ENCODE measurements at places on chromosomes 16 and 17.

DNA sequence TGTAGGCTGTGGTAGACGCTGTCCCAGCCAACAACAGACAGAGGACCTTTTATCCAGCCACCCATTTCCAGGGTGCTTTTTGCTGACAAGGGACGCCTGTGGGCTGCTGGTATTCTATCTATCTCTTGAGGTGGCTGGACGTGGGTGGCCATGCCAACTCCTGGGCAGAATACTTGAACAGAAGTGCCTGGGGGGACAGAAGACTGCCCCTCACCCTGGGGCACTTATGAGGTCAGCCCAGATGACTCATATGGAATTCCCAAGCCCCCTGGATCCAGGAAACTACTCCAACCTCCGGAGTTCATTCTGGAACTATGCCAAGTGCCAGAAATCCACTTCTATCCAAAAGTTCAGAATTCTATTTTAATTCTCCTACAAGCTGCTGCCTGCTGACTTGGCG lies 61.3 kb downstream of the CDRT4 start:
- DNase-seq: no peak

- DNase-seq: no peak
Observed at GRCh38 chr17:3935140-3935542, 18.9 kb upstream of the P2RX1 start.

DNA sequence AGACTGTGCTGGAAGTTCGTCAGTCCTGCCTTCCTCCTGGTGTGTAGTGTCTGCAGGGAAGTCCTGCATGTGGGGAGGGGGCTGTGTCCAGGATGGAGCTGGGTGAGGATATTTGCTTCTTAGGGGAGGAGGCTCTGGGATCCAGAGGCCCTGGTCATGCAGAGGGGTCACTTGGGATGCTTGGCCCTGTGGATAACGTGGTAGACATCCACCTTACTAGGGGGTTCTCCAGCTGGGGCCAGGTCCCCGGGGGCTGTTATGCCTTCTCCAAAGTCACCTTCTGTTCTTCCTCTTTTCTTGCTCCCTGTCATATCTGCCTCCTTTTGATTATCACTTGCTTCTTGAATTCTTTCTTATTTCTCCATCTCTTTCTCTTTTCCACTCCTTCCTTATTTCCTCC lies 43.8 kb downstream of the SLC6A2 start:
- no peak for DNase-seq

GRCh38 chr16:51864575-51864974 lies 682.4 kb downstream of the TOX3 start:
- no peak for DNase-seq

DNA sequence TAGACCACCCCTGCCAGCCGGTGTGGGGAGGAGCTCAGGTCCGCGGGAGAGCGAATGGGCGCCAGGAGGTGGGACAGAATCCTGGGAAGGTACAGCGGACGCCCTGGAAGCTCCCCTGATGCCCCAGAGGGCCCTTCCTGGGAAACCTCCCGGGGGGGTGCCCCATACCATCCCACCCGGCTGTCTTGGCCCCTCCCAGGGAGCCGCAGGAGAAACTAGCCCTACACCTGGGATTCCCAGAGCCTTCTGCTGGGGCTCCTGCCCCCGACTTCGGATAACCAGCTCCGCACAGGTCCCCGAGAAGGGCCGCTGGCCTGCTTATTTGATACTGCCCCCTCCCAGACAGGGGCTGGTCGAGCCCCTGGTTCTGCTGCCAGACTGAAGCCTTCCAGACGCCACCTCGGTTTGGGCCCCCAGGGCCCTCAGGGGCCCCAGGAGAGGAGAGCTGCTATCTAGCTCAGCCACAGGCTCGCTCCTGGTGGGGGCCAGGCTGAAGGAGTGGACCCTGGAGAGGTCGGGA lies 3.0 kb upstream of the CBX4 start:
- no peak for DNase-seq

DNA sequence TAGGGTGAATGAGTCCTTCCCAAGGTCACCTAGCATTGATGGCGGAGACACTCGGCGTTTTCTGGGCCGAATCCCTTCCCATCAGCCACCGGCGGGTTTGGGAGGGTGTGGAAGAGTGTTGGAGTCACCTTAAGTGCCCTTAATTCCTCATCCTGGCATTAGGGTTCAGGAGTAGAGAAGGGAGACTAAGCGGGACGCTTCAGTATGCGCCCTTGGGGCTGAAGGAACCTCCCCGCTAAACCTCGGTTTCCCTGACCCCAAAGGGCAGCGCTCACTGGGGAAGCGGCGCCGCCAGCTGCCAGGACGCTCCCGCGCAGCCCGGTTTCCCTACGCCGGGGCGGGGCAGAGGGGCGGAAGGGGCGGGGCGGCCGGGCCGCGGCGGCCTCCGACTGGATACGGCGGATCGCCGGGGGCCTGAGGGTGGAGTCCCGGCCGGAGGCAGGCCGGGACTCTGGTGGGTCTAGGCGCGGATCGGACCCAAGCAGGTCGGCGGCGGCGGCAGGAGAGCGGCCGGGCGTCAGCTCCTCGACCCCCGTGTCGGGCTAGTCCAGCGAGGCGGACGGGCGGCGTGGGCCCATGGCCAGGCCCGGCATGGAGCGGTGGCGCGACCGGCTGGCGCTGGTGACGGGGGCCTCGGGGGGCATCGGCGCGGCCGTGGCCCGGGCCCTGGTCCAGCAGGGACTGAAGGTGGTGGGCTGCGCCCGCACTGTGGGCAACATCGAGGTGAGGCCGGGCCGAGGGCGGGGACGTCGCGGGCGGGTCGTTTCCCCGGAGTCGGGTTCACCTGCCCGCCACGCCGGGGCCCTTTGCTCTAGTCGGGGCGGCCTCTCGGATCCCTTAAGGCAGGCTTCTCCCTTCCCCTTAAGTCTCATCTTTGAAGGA lies at the start of gene DHRS11:
Gene DHRS11, plus strand, starts transcription at position 446 of the 882 bp plus-strand sequence. Its CDS starts 131 bp downstream, at position 577.
- peak; percentile 67 for DNase-seq

DNA sequence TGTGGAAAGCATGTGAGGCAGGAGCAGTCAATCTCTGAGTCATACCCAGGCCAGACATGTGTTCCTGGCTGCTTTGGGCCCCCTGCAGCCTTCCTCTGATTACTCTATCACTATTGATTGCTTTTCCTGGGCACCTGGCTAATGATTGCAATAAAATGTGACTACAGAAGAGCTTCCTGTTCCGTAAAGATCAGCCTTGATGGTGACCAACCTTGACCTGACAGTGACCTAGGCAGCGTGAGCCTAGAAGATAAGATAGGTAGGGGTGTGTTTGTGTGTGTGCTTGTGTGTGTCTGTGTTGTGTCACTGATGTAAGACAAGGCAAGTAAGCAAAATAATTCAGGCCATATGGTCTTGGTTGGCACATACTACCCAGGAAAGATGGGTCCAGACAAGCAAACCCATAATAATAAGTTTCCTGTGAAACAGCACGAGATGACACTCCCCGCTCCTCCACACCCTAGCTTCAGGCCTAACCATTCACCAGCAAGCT lies 367.7 kb upstream of the CDH11 start:
- DNase-seq: no peak

DNA sequence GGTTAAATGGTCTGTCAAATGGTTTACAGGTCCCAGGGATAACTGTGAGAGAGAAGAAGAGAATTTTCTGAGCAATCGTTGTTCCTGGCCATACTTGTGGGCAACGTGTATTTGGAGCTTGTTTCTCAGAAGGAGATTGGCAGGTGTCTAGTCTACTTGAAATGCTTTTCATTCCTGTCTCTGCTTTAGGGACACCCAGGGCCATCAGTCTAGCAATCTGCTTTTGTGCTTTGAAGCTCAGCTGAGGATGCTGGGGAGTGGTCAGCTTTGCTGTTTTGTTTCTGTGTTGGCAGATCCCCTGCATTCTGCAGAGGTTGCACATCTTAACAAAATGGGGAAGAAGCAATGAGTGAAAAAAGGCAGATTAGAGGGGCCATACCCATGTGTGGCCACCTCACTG lies 193.7 kb downstream of the SHISA9 start:
- DNase-seq: no peak

- DNase-seq: no peak
Observed at GRCh38 chr16:8776129-8776584, 21.3 kb downstream of the TMEM186 start.

DNA sequence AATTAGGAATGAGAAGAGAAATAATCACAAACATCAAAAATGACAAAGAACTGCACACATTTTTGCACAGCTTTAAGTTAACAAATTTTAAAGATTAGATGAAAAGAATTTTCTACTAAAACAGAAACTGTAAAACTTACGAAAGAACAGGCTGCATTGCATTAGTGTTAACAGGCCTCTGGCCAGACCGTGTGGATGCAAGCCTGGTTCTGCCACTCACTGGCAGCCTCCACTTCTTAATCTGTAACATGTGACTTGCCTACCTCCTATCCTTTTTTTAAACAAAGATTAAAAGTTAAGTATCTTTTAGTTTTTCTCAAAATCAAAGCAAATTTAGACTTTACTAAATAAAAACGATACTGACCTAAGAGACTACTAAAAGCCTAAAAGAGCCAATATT lies 37.5 kb downstream of the CREBBP start:
- DNase-seq: no peak

- DNase-seq: no peak
Observed at GRCh38 chr17:58353389-58353825, 1.4 kb upstream of the SUPT4H1 start.

- DNase-seq: no peak
Observed at GRCh38 chr17:1067282-1067956, 70.5 kb downstream of the TIMM22 start.

DNA sequence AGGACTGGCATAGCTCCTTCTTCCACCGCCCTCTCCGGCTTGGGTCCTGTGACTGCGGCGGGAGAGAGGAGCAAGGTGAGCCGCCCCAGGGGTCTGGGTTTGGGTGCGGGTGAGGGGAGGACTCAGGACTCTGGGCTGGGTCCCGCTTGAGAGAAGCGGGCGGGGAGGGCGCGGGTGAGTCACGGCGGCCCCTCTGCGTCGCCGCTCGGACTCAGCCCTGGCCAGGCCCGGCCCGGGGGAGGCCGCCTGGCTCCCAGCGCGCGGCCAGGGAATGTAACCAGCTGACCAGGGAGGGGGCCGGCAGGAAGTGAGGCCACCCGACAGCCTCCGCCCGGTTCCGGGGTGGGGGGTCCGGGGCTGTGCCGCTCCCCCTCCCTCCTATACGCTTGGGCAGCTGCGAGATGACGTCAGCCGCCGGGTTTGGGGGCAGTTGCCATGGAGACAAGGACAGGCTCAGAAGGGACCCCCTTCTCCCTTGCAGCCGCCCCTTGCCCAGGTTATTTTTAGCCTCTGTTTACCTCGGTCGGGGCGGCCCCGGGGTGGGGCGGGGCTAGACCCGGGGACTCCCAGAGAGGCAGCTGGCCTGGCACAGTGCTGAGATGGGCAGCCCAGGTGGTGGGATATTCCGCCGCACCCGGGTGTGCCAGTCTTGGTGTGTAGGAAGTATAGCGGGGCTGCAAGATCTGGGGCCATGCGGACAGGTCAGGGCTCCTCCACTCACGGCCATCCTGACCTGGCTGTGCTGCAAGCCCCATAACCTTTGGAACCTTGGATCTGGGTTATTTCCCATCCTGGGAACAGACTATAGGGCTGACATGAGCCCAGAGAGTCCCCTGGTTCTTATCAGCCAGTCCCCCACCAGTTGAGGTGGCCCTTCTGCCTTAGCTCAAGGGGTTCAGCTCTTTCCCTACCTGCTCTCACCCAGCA lies 1.6 kb downstream of the RIPOR1 start:
- DNase-seq: no peak

DNA sequence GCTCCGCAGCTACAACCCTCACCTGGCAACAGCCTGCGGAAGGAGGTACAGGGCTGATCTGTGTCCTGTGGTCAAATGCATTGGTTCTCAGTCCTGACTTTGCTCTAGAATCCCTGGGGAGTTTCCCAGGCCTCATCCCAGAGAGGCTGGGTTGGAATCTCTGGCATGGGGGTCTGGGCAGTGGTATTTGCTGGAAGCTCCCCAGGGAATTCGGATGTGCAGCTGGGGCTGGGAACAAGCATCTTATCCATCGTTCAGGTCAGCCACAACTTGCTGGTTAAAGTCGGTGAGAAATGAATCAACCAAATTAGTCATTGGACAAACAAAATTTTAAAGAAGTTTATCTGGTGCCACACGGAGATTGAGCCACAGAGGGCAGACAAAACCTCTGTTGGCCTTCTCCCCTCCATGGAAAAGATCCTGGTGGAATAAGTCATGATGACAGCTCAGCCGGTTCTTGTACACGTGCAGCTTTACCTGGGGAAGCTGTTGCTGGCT lies 231.2 kb downstream of the FOXL1 start:
- no peak for DNase-seq

DNA sequence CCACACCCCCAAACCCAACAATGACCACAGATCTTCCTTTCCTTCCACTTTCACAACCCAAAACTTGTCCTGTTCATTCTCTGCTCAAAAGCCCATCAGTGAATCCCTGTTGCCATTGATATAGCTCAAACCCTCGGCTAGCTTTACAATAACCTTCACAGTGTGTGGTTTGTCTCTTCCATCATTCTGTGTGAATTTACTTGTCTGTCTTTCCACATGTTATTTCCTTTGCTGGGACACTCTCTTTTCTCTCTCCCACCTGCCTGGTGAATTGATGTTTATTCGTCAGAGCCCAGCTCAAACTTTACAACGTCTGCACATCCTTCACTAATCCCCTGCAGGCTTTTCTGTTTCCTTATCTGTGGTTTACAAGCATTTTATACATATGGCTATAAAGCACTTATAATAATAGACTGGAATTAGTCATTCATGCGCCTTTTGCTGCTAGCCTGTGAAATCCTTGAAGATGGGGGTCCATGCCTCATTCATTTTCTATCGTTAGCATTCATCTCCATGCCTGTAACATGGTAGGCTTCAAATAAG lies 114.4 kb downstream of the CDH13 start:
- DNase-seq: no peak

- no peak for DNase-seq
Observed at GRCh38 chr16:11329071-11329491, 16.2 kb upstream of the RMI2 start.

Data from activated CD8-positive, alpha-beta memory T cell treated with anti-CD3 and anti-CD28 coated beads for 1 hour (primary cell).